BE2C (cell line): ENCODE measurements at places on chromosomes 12 and 14.
A peak's percentile ranks its signal among the peaks of the same experiment; 100 is the strongest.

DNA sequence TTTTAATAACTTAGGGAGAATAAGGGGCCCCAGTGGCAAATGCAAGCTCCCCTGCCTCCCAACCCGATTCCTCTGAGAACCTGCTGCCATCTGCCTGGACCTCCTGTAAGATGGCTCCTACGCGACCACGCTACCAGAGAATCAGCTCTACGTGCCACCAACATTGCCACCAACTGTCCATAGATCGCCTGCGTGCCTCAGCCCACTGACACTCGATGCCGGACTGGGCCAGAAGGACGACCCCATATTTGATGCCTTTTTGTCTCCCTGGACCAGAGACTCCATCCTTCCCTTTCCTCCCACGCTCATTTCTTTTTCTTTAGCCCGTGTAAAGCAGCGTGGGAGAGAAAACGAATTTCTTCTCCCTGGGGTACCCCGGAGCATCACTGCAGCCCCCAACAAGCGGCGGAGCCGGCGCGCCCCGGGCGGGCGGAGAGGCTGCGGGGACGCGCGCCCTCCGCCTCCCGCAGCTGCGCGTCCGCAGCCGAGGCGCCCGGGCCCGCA, 565 bp upstream of the KLHL42 start:
- DNase-seq = peak; percentile 54

- no peak for DNase-seq
These were observed 106.4 kb downstream of the HECTD4 start for GRCh38 chr12:112275836-112276235.

DNA sequence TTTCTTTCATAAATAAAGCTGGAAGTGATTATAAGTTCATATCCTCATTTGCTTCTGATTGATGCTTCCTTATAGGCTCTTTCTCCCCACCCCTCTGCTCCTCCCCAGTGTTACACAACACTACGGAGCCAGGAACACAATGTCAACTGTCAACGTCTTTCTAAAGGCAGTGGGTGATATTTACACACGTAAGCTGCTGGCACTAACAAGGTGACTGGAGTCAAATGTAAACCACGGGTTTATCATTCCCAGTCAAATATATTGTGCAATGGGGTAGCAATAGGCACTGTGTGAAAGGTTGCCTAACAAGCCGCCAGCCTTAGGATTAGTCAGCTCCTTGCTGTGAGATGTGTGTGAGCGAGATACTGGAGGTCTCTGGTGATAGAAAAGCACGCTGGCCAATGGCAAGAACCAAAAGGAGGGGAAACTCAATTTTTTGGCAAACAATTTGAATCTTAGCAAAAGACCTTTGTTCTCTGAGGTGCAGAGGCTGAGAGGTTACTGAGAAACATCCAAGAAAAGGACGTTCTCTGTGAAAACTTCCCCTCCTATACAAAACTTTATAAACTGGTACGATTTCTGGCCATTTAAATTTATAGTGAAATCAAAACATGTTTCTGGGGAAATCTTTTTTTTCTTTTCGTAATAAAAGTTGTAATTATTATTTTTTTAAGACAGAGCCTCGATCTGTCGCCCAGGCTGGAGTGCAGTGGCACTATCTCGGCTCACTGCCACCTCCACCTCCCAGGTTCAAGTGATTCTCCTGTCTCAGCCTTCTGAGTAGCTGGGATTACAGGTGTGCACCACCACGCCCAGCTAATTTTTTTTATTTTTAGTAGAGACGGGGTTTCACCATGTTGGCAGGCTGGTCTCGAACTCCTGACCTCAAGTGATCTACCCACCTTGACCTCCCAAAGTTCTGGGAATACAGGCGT, 22.3 kb upstream of the HECTD1 start:
- no peak for DNase-seq

DNA sequence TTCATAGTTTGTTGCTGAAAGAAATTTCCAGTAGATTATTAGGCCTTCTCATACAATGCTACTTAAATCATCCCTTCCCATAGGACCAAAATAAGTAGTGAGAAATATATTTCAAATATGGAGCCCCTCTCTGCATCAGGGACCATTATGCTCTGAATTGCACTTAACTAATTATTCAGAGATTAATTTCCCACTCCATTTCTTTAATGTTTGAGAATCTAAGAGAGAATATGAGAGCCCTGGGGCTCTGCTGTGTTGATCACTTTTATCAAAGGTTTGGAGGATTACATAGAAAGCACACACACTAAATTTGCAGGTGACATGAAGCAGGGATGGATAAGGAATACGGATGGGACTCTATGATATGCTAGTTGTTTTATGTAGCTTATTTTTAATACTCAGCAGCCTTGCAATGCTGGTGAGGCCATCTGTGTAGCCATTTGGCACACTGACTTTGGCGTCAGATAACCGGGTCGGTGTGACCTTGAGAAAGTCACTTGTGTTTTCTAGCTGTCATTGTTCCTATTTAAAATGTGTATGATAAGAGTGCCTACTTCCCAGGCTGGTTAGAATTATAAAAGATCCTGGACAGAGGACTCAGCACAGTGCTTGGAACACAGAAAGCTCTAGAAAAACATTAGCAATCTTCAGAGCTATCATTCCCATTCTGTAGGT, 49.9 kb upstream of the FBXO21 start:
- no peak for DNase-seq

DNA sequence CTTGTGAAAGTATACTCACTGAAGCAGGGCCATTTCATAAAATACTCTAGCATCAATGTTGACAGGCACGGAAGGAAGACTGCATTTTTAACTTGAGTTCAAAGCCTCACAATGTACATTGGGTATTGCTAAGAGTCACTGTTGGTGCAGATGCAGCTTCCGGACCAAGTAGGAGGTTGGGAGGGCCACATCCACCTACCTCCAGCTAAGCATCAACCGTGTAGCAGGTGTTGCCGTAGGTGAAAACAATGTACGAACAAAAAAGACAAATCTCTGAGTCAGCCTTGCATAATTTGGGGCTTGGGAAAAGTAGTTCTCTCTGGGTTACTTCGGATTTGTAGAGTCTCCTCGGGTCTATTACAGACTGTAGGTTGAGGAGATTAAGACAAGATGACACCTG, 48.1 kb downstream of the TMTC1 start:
- DNase-seq = no peak

GRCh38 chr14:22320362-22320750, 268.7 kb downstream of the DAD1 start:
- no peak for DNase-seq

DNA sequence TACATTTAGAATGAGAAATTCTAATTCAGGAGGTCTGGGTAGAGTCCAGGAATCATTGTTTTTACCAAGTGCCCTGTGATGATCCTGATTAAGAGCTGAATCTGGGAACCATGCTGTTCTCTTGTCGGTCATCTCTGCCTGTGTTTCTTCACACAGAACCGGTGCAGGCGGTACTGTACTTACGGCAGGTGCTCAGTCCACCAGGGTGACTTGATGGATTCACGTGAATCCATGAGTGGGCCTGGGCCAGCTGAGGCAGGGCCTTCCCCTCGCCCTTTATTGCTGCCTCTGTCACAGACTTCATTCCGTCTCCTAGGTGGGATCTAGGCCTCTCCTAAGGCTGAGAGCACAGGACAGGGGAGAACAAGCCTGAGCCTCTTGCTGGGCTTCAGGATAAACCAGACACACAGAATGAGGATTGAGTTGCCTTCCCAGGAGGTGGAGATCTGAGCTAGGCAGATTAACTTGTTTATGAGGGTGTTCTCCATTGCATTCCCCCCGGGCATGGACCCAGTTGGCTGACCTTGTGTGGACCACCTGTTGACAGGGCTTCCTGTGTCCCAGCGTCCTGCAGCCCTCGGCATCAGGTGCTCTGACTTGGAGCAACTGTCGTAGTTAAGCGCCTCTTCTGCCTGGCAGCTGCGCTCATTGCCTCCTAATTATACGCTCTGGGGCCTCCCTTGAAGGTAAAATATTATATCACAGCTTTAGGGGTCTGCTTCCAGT, 42.1 kb downstream of the B4GALNT3 start:
- DNase-seq = no peak

- DNase-seq = no peak
These were observed 8.1 kb downstream of the BCL7A start for GRCh38 chr12:122029620-122030423.

DNA sequence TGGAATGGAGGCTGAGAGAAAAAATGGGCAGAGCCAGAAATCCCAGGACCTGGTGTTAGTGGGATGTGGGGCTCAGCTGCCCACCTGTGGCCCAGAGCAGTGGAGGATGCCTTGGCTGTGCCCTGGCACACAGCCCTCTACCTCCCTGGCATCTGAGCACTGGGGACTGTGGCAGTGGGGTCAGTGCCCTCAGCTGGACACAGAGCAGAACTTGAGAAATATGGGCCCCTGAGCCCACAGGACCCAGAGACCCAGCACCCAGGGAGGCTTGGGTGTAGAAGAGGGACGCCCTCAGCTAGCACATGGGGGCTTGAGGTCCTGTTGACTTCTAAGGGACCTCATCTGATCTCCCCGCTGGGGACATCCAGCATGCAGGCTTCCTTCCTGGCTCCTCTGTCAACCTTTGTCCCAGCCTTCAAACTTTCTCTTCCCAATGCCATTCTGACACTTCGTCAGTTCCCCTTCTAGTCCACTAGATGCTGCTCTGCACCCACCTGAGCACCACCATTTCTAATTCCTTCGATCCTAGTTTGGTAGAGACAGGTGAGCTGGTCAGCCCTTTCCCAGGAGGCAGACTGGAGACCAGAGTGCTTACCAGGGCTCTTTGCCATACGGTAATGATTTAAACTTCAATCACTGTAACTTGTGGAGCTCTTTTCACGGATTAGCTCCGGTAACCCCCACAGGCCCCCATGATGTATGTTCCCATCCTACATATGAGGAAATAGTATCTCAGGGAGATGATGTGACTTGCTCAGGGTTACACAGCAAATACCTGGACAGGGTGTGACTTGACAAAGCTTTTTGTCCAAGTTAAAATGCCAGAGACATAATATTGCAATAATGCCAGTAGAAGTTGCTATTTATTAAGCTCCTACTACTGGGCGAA, 143.7 kb downstream of the ASCL4 start:
- peak; percentile 23 for DNase-seq

DNA sequence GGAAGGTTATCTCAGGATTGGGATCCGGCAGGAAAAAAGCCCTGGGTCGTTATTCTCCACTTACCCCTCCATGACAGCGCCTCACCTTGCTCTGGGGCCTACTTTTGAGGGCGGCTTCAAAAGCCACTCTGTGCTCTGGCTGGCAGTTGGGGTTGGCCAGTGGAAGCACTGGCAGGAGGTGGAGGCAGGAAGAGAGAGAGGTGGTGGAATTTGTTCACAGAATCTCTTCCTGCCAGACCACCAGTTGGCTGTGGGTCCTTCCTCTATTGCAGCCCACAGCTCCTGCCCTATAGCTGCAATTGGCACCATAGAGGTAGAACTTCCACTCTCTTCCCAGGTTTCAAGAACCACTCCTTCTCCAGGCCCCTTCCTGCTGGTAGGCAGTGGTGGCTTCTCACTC, 32.7 kb upstream of the SDR39U1 start:
- no peak for DNase-seq

- DNase-seq = peak; percentile 39
These were observed 60.6 kb upstream of the TMCC3 start for GRCh38 chr12:94710933-94711332.

- DNase-seq = no peak
These were observed 7.4 kb upstream of the KRT2 start for GRCh38 chr12:52659395-52659794.

- DNase-seq = no peak
These were observed 13.5 kb downstream of the C14orf132 start for GRCh38 chr14:96052541-96053247.

GRCh38 chr12:57454566-57455373, at the start of gene INHBE:
TSS of gene INHBE (plus strand) at chr12:57455307. CDS start at chr12:57455537, 230 bp downstream.
- DNase-seq = no peak

DNA sequence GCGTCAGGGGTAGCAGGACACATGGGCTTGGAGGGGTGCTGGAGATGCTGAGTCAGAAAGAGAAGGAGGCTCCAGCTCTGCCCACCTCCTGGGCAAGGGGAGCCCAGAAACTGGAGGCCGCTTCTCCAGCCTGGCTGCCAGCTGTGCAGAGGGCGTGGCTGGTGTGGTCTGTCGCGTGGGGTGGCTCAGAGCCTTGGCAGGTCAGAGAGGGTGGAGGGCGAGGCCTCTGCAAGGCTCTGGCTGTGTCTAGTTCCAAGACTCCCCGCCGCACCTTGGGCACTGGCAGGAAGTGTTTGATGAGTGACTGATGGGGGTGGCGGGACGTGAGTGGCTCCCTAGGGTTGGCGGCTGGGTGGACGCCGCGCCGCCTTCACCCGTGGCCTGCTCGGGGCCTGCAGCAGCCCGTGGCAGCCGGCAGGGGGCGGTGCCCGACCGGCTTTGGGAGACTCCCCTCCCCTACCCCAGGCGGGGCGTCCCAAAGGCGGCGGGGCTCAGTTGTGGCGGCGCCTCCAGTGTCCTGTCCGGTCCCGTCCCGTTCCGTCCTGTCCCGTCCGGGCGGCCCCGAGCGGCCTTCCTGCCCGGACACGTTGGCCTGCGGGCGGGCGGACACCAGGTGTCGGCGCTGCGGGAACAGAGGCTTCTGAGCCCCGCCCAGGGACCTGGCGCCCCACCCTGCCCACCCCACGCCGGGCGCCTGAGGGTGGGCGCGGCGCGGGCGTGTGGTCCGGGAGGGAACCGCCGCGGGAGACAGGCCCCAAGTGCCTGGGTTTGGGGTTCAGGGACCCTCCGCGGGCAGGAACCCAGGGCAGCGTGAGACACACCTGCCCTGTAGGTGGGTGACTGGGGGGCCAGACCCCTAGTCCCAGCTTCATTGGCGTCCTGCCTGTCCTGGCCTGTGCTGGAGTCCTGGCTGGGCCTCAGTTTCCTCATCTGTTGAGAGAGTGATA, 39.7 kb downstream of the KRT80 start:
- peak; percentile 78 for DNase-seq

GRCh38 chr12:93043877-93044209, 114.7 kb upstream of the EEA1 start:
- DNase-seq = no peak

GRCh38 chr14:86404989-86405649, 875.2 kb downstream of the FLRT2 start:
- peak; percentile 24 for DNase-seq

- DNase-seq = peak; percentile 20
These were observed 588.2 kb downstream of the NRXN3 start for GRCh38 chr14:78758333-78758732.

- DNase-seq = no peak
These were observed 784.6 kb downstream of the LRFN5 start for GRCh38 chr14:42391146-42391834.

DNA sequence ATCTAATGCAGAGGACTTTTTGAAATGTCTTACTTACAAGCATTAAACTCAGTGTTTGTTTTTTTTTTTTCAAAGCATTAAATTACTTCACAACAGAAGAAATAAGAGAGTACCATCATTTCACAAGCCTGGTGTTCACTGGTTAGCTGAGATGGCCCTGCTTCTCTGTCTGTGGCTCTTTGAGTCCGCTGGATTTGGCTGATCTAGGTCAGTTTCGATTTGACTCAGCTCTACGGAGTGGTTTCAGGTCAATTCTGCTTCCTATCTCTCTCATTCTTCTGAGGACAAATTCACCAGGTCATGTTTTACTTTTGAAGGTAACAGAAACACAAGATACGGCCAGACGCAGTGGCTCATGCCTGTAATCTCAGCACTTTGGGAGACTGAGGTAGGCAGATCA, 1066.1 kb downstream of the FLRT2 start:
- no peak for DNase-seq
